Stimulated activated CD4-positive, alpha-beta T cell treated with anti-CD3 and anti-CD28 coated beads, Interleukin-4, amount 100 ng/mL, for 24 hours (primary cell): ENCODE measurements at places on chromosomes 1 and 21.

DNA sequence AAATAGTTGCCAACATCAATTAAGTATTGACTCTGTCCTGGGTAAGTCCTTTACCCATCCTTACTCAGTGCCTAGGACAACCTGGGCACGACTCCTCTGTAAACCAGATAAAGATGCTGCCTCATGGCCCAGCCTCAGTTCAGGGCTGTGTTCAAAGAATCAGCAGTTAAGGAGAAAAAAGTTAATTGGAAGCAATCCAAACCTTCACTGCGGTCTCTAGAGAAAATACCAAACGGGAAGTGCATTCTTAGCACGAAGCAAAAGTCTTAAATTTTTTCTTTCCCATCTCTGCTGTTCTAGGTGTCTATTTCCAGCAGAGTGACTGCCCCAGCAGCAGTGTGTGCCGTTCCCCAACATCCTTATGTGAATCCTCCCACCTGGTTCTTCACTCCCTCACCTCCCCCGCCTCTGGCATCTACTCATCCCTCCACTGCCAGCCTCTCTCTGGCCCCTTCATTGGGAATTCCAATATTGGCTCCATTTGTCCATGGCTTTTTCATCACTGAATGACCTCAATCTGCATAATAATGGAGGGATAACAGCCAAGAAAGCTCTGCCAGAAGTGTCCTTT, 23.2 kb downstream of the KANK4 start:
- no peak for DNase-seq

- DNase-seq, result peak; percentile 25
Observed at GRCh38 chr1:209710093-209710492, 5.4 kb downstream of the HSD11B1 start.

DNA sequence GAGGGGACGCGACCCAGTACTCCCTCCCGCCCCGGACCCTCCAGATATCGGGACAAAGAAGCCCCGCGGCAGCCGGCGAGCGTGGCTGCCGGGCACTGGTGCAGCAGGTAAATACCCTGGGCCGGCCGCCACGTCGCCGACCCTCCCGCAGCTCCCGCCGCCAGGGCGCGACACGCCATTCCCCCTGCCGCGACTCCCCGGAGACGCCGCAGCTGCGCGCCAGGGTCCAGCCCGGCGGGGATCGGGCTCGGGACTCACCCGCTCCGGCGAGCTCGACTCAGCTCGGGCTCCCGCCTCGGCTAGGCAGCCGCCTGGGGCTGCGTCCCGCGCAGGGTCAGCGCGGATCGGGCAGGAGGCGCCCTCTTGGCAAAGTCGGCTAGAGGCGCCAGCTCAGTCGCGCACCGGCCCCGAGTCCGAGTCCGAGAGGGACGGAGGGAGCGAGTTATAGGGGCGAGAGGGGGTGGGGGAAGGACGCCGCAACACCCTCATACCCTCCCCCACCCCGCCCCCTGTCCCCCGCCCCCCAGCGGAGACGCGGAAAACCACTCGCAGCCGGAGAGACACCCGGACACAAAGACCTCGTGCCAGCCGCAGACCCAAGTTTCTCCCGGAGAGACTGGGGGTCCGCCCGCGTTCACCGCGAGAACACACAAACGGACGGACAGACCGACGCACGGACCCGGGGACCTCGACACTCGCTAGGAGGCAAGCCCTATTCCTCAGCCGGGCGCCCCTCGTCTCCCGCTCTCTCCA, 985 bp downstream of the SYT6 start:
- DNase-seq, result no peak

DNA sequence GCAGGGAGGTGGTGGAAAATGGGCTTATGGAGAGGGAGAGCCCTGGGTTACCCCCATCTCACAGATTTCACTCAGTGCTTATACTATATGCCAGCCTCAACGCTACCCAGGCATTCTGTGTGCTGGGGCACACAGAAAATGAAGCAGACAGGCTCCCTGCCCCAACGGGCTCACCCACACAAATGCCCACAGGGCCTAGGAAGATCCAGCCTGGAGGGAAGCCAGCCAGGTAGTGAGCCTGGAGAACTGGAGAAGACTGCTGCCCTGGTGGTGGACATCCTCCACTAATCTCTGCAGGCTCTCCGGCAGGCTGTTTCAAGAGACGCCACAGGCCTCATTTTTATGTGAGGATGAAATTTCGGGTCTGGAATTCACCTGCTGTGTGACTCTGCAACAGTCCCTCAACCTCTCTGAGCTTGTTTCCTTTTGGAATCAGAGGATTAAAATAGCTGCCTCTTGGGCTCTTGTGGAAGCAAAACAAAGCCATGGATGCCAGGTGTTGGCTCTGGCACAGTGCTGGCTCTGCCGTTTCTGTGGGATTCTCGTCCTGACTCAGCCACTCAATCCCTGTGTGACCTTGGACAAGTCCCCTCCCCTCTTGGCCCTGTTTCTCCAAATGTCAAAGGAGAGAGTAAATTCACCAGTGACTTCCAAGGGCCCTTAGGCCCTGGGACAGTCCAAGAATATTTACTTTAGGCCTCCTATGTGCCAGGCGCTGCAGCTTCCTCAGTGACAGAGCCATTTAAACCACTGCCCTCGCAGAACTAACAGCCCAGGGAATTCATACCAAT, 3.6 kb downstream of the PAQR7 start:
- DNase-seq, result no peak

- no peak for DNase-seq
Observed at GRCh38 chr1:222285526-222285925, 262.4 kb downstream of the HHIPL2 start.

DNA sequence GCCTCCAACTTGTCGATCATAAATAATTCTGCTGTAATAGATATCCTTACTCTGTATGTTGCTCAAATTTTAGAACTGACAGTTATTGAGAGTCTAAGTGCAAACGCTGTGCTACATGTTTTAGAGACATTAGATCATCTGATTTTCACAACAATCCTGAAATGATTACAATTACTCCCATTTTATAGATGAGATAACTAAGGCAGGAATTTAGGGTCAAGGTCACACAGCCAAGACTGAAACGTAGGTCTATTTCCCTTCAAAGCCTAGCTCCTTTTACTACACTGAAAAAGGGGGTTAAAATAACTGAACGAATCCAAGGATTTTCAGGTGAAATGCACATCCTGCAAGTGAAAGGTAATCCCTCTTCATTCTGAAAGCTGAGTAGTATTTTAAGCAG, 2.7 kb upstream of the DCAF6 start:
- no peak for DNase-seq

DNA sequence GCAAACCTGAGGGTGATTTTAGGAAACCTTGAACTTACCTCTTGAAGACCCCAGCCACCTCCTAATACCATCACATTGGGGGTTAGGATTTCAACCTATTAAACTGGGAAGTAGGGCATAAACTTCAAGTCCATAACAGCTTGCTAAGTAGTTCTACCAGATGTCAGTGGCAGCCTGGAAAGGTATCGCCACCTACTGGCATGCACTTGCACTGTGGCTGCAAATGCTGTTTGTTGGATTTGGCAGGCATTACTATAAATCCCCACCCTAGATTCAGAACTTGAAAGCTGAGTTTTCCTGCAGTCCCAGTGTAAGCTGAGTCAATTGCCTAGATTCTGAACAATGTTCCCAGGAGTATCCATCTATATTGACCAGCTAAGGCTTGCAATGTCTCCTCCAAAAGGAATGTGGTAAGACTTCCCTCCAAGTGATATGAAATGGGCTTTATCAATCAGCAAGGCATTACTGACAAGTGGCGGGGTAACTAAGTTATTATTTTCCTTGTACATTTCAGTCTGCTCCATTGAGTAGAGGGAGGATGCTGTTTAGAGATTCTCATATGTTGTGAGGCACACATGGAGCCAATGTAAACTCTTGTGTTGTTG, 474.5 kb downstream of the PTPRC start:
- DNase-seq, result peak; percentile 70

DNA sequence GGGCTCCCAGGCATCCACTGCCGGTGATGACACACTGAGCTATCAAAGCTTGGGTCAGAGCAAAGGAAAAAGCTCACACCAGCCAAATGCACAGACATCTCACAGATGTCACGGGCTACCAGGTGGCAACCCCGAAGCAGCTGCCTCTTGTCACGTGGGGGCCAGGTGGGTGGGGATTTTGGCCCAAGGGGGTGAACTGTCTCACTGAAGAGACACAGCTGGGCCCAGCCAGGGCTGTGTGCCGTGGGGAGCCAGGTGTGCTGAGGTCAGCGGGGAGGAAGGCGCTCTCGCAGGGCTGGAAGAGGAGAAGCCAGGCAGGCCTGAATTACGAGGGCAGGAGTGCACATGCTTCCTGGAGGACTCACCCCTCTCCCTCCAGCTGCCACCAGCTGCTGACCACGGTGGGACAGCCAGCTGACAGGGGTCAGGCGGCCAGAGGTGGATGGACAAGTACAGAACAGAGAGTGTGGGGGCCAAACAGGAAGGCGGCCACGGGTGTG, 32.4 kb downstream of the KCNN3 start:
- DNase-seq, result no peak

- DNase-seq, result no peak
Observed at GRCh38 chr1:118291661-118292060, 106.6 kb upstream of the SPAG17 start.

DNA sequence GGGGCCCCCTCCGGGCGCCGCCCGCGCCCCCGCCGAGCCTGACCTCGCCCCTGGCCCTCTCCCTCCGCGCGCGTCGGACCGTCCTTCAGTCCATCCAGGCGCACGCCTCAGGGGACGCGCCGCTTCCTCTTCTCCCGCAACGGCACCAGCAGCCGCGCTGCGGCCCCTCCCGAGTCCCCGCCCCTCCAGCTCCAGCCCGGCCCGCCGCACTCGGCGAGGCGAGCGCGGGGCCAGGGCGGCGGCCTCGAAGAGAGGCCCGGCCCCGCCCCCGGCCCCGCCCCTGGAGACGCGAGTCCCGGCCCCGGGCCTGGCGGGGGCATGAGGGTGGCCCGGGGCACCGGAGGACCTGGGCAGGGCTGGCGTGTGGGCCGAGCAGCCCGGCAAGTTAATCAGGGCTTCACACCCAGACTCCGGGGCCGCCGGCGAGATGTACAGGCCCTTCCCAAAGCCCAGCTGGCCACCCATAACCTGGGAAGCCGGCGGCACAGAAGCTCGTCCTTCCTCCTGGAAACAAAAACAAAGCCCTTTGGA, at the start of gene IGSF3:
Gene IGSF3 (minus strand): TSS at position 159 of the 531 bp plus-strand sequence. CDS start 1,407 bp downstream, outside the sequence.
- DNase-seq, result peak; percentile 38

DNA sequence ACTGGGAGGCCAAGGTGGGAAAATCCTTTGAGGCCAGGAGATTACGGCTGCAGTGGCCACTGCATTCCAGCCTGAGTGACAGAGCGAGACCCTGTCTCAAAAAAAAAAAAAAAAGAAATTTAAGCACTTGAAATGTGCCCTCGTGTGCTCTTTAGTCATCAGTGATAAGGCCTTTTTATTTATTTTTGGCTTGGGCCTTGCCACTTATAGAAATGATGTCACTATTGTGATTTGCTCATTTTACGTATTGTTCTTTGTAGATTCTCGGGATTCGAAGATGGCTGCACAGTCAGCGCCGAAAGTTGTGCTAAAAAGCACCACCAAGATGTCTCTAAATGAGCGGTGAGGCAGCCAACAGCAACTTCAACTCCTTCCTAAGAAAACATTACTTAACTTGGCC, 2.4 kb downstream of the CHTOP start:
- DNase-seq, result no peak

DNA sequence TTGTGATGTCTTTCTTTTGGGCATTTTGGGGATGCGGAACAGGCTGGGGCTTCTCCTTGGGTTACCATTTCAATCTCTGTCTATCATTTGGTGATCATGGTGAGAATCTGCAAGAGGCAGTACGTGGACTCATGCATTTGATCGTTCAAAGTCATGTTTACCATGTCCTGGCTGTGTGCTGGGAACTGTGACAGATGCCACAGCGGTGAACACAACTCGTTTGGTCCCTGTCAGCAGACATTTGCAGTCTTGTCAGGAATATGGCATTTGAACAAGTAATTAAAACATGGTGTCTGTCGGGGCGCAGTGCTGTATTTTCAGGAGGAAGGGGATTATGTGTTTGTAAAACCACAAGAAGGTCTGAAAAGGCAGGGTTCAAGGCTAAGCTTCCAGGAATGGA, 103.3 kb upstream of the IGSF21 start:
- no peak for DNase-seq

- DNase-seq, result no peak
Observed at GRCh38 chr1:3664700-3665375, 12.5 kb downstream of the TP73 start.

- no peak for DNase-seq
Observed at GRCh38 chr1:51734896-51735745, 118.2 kb downstream of the OSBPL9 start.

GRCh38 chr1:108847494-108847893, 9.4 kb downstream of the AKNAD1 start:
- no peak for DNase-seq

- no peak for DNase-seq
Observed at GRCh38 chr1:110420874-110421793, 13.6 kb upstream of the LAMTOR5 start.

DNA sequence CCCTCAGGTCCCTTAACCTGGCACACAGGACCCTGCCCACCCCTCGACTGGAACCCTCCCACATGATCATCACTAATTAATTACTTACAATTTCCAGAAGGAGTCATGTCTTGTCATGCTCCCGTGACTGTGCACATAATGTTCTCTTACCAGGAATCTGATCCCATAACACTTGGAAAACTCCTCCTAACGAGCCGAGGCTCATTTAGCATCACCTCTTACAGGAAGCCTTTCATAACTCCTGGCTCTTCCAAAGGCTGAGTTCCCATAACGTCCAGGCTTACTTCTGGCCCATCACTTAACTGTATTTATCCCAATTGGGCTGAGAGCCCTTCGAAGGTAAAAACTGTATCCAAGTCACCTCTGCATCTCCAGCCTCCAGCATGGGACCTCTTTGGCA, 147.9 kb upstream of the JUN start:
- DNase-seq, result no peak

- no peak for DNase-seq
Observed at GRCh38 chr1:1889090-1889750, 1.7 kb downstream of the GNB1 start.

DNA sequence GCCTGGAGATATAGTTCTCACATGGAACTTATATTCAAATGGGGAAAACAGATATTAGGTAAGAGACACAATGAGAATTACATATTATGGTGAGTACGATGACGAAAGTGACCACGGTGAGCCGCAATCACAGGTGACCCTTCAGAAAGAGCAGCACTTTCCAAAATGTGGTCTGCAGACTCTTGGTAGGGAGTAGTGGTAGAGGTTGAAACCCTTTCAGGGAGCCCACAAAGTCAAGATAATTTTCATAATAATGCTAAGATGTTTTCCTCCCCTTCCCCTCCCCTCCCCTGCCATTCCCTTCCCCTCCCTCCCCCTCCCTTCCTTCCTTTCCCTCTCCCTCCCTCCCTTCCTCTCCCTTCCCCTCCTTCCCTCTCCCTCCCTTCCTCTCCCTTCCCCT, 83.5 kb upstream of the AKT3 start:
- no peak for DNase-seq

DNA sequence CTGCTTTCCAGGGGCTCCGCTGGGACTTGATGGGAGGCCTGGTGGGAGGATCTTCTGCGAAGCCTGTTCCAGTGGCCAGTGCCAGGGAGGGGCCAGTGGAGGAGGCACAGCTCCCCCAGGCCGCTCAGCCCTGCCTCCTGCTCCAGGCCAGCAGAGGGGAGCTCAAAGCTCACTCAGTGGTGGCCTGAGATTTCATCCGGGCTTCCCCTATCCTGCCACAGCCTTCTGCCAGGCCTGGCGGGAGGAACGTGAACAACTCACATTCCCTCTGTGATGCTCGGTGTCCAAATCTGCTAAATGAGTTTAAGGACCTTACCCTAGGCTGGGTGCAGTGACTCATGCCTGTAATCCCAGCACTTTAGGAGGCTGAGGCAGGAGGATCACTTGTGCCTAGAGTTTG, 3.3 kb downstream of the CLCNKB start:
- no peak for DNase-seq
